ENCODE measurements at places on chromosomes 6 and 20.

- DNase-seq = no peak
Observed at GRCh38 chr6:30062471-30063178, 1.6 kb downstream of the POLR1H start.

DNA sequence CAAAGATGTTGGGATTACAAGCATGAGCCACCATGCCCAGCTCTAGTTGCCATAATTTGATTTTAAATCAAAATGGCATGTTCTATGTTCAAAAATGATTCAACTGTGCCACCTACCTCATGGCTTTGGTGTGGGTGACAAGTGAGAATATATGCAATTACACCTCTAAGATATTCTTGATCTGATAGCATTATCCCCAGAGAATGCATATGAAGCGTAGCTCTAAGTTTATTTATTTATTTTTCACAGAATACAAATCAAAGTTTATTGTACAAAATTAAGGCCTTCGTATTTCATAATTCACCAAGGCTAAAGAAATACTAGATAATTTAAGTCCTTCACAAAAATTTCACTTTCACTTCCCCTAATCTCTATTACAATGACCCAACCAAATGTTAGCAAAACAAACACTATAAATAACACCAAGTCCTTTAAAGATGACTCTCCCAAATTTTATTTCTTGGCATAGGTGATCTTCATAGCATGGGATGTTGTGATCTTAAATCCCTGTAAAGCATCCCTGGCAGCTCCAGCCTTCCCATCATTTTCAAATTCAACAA, 205.9 kb upstream of the TAB2 start:
- DNase-seq = no peak

GRCh38 chr6:149909701-149910470, 12.0 kb upstream of the RAET1E start:
- no peak for DNase-seq

DNA sequence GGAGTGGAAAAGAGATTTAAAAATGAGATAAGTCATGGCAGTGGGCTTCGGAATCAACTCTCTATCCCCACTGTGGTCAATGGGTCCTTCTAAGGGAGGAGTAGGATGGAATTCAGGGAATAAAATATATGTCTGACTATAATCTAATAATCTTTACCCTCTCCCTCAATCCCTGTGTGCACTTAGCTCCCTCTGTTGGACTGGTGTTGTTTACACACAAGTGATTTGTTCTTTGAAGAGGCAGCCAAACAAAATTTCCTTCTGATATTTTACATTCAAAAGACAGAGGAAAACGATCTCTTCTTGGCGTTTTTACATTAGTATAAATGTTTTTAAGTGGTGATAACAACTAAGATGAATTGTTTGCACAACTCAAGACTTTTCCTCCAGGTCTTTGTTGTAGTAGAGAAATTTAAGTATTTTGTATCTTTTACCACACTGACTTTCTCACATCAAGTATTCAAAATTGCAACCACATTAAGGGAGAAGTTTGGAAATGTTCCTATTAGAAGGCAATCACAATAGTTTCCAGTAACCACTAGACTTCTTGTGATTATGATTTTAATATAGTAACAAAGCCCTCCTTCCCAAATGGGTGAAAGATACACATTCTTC, 317.8 kb downstream of the CENPW start:
- no peak for DNase-seq

DNA sequence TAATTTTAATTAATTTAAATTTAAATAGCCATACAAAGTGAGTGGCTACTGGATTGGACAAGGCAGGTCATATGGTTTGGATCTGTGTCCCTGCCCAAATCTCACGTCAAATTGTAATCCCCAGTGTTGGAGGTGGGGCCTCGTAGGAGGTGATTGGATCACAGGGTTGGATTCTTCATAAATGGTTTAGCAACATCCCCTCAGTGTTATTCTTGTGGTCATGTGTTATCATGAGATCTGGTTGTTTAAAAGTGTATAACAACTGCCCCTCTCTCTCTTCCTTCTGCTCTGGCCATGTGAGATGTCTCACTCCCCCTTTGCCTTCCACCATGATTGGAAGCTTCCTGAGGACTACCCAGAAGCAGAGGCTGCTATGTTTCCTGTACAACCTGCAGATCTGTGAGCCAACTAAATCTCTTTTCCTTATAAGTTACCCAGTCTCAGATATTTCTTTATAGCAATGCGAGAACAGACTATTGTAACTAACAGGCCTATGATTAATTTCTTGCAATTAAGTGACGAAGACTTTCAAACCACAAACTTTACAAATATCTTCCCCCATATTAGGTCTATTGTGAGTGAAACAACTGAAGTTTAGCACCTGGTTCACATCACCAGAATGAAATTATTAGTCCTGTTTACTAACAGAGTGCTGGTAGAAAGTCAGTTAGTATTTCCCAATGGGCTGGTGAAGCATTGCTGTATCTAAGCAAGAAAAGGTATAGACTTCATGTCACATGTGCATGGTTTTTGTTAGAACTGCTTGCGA, 60.0 kb upstream of the TNFAIP3 start:
- no peak for DNase-seq

GRCh38 chr6:72328775-72329174, 293.1 kb upstream of the KCNQ5 start:
- DNase-seq = no peak

DNA sequence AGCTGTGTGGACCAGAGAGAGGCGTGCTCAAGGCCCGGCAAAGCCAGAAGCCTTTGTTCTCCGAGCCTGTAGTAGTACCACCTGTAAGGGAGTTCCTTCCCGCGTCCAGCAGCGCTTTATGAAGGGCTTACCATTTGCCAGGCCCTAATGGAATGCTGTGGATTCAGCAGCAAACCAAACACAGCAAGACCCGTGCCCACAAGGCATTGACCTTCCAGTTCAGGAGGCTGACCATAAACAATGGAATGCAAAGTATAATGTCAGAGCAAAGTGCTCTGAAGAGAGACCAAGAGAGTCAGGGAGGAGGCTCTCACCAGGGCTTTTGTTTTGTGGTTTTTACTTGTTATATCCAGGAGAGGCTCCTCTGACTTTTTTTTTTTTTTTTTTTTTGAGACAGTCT, 209.8 kb downstream of the ZMYND8 start:
- no peak for DNase-seq

GRCh38 chr20:45408646-45409213, 641 bp downstream of the DBNDD2 start:
- DNase-seq = no peak

GRCh38 chr6:153149891-153150290, 18.8 kb upstream of the RGS17 start:
- no peak for DNase-seq

DNA sequence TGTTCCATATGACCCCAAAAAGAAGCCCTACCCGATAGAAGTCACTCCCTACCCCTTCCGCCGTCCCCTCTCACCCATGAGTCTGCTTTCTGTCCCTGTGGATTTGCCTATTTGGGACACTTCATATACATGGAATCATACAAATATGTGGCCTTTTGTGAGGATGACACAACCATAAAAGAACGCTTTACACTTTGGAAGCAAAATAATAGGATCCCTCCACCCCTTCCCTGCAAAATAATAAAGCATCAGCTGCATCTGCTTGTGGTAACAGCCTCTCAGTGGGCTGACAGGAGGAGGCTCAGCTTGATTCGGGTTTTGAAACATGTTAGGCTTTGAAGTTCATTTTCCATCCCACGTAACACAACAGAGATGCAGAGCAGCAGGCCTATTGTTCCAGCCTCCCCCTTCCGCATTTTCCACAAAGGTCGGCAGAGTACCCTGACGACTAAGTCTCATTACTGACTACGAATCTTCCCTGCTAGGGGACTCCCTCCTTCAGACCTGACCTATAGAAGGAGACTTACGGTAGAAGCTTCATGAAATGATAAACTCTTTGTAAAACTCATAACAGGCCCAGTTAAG, 99.1 kb downstream of the ALDH8A1 start:
- no peak for DNase-seq

- no peak for DNase-seq
Observed at GRCh38 chr20:54626126-54626525, 150.7 kb downstream of the DOK5 start.

DNA sequence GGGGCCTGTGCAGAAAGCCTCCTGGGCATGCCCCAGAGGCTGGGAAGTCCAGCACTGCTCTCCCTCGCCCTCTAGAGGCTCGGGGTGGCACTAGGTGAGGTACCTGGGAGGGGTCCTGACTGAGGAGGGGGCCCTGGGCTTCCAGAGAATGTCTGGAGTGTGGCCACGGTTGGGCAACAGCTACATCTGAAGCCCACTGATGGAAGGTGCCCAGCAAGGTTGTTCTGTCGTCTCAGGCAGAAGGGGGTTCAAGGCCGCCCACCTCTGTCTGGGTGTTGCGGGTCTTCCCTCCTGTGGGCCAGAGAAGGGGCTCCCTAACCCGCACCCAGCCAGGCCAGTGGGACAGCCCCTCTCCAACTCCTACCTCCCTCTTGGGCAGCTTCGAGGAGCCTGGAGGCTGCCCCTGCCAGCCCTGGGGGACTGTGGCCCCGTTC, 11.4 kb upstream of the VEGFA start:
- peak; percentile 87 for DNase-seq

- DNase-seq = no peak
Observed at GRCh38 chr6:45419571-45420082, 41.9 kb upstream of the SUPT3H start.

- no peak for DNase-seq
Observed at GRCh38 chr6:110422444-110422822, 7.1 kb upstream of the DDO start.

- DNase-seq = no peak
Observed at GRCh38 chr6:169558774-169559441, 142.9 kb downstream of the WDR27 start.

DNA sequence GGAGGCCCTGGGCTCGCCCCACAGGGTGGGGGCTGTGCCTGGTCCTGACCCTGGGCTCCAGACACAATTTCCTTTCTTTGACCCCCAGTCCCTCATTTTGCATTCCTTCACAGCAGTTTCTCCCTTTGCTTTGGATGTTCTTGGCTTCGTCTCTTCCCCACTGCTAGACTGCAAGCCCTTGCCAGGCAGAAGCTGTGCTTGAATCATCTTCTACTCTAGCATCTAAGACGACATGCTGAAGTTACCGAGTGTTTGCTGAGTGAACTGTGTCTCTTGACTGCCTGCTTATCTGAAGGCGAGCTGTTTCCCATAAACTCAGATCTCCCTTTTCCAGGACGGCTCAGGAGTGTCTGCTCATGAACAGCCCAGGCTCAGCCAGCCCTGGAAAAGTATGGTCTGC, 14.3 kb upstream of the SYNDIG1 start:
- no peak for DNase-seq

DNA sequence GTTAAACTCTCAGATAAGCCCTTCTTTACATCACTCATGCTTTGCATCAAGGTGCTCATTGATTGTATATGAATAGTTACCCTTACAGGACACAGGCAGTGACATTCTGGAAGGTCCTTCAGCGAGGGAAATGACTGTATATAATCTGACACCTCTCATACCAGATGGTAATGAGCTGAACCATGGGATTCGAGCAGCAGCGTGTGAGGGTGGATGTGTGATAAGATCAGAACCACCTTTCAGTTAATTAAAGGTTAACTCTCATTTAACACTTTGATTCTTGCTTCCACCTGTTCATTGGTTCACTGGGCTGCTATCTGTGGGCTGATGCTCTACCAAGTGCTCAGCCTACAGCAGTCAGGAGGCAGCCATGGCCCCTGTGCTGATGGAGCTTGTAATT, 24.2 kb downstream of the NEDD9 start:
- no peak for DNase-seq

GRCh38 chr20:13286607-13287006, 65.5 kb downstream of the ISM1 start:
- no peak for DNase-seq

GRCh38 chr6:13261464-13261994, 66.8 kb downstream of the TBC1D7 start:
- no peak for DNase-seq

DNA sequence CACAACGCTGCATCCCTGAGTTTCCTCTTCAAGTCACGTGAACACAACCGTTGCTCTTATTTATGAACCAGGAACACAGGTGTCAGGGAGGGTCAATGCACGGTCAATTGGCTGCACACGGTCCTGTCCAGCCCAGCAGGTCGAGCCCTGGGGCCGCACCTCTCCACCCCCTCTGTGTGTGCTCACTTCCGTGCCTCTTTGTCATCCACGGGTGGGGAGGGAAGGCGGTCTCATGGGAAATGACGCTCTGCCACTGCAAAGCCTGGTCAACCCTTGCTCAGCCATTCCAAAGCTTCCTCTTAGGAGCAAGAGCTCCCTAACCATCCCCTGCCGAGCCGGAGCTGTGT, 38.7 kb downstream of the DACT2 start:
- DNase-seq = no peak

GRCh38 chr6:30870546-30870945, 13.8 kb upstream of the DDR1 start:
- DNase-seq = no peak

GRCh38 chr20:44829688-44830087, 19.3 kb upstream of the RIMS4 start:
- DNase-seq = no peak

DNA sequence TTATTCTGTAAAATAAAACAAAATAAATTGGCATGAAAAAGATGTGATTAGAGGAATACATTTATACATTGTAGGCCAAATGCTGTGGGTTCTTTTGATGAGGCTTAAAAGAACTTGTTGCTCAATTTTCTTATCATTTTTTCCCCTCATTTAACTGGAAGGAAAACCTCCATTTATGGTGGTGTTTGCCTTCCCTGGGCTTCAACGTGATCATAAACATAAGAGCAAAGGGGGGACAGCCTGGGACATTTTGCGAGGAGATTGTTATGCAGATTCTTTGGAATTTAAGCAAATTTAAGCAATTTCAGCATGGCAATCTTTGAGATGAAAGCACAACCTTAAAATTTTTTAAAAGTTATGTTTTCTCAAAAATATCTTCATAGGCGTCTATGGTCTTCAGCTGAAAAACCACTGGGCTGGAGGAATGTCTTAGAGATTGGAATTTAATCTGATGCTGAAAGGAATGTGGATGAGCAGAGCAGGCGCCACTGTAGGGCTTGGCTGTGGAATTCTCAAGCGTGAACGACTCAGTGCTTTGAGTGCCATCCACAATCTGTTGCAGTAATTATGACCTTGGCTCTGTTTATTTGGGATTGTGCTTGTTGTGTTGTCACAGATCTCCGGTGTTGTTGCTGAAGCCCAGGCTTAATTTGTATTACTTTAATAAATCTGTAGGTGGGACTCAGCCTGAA, 149.4 kb upstream of the MLIP start:
- DNase-seq = no peak

DNA sequence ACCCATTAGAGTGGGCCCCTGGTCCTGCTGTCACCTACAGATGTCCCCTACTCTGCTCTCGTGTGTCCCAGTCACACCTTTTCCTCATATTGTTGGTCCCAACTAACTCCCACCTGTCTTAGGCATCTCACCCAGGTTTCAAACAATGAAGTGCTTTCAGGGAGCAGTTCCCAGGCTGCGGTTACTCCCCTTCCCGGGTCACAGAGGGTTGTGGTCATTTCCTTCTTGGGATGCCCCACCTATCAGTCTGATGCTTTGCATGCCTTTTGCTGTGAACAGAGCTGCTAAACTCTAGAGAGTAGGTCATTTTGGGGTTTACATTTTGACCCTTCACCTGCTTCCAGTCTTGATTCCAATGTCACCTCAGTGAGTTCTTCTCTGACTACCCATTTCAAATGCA, 181.6 kb downstream of the CDC5L start:
- no peak for DNase-seq

Data from D721Med (cell line).